Activated CD8-positive, alpha-beta memory T cell treated with anti-CD3 and anti-CD28 coated beads, Interleukin-2, amount 10 ng/mL, durations not matched to agents 7 days and 5 days (primary cell): ENCODE measurements at places on chromosomes 5 and 9. TPM values are rescaled to one million over a fixed set of nuclear protein-coding genes. Genes with fewer than 3 reads are reported as not detected.

- no peaks in the 10 kb centered on the region for H3K36me3 ChIP-seq
- H3K4me3 ChIP-seq = no peak overlapping the region
- peaks cover 2% of the 10 kb centered on the region for H3K4me1 ChIP-seq
- no peak for DNase-seq
These were observed 664.8 kb upstream of the ZNF608 start for GRCh38 chr5:125411071-125411743.

GRCh38 chr9:128781187-128782070, 5.6 kb upstream of the TBC1D13 start:
- no peak overlapping the region for H3K4me3 ChIP-seq
- H3K36me3 ChIP-seq = no peaks in the 10 kb centered on the region
- H3K27ac ChIP-seq = no peak overlapping the region
- no peaks in the 10 kb centered on the region for H3K27me3 ChIP-seq
- H3K4me1 ChIP-seq = peaks cover 6% of the 10 kb centered on the region

GRCh38 chr5:175765858-175766257, 105.5 kb upstream of the CPLX2 start:
- peaks cover 21% of the 10 kb centered on the region for H3K27me3 ChIP-seq
- H3K4me1 ChIP-seq = peaks cover 3% of the 10 kb centered on the region
- no peak overlapping the region for H3K4me3 ChIP-seq
- no peak overlapping the region for H3K27ac ChIP-seq
- peaks cover 1% of the 10 kb centered on the region for H3K36me3 ChIP-seq

DNA sequence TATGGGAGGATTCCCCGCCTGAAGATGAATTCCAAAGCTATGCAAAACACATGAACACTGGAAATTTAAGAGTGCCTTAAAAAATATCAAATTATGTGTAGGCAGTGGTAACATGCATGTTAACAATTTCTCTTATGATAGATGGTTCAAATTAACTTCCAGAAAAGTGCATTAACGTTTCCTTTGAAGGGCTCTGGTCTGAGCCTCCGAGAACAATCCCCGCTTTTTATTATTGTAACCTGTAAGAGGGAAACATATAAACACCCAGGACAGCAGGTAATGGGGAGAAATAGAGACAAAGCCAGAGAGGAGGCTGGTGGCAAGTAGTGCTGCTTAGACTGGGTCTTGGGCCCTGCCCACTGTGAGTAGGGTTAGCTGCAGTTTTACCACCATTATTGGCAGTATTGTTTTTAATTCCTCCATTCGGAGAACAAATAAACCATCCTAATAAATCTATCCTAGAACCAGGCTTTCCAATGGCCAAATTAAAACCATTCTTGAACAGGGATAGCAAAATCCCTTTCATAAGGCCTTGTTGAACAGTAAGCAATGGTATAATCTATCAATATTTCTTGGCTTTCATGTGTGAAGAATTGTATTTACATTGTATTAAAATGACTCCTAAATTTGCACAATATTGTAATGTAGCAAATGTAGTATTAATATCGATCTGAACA, 6.3 kb downstream of the NR2F1 start:
- peaks cover 88% of the 10 kb centered on the region for H3K27me3 ChIP-seq
- peak overlapping the region; percentile 61 for H3K27ac ChIP-seq
- no peak for DNase-seq

GRCh38 chr9:119556129-119556875, 187.1 kb upstream of the BRINP1 start:
- DNase-seq = peak; percentile 64
- H3K4me3 ChIP-seq = no peak overlapping the region
- peaks cover 2% of the 10 kb centered on the region for H3K27me3 ChIP-seq
- no peaks in the 10 kb centered on the region for H3K36me3 ChIP-seq
- no peaks in the 10 kb centered on the region for H3K4me1 ChIP-seq
- H3K27ac ChIP-seq = no peak overlapping the region

DNA sequence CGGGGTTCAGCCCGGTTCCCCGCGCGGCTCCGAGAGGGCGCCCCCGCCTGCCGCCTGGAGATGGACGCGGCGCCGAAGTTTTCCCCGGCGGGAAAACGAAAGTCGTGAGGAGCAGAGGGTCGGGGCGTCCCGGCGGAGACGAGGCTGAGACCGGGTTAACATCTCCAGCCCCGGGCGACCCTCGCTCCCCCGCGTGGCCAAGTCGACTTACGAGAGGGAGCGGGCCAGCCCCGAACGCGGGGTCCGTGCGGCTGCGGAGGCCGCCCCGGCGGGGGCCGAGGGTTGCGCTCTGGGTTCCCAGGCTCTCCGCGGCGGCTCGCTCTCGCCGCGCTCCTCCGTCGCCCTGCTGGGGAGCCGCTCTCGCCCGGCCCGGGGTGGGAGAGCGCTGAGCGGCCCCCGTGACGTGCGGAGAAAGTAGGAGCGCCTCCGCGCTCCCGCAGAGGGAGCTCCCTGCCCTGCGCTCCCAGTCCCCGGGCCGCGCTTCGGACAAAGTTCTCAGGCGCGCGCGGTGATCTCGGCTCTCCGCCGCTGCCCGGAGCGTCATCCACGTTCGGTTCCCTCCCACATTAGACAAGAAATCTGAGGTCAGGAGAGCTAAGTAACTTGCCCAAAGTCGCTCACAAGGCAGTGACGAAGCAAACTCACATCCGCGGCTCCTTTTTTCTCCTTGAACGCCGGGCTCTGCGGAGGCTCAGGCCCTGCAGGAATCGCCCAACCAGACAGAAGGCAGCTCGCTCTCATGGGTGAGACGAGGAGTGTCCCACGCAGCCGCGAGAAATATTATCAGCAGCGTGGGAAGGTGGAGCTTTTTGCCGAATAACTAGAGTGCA, 1.2 kb upstream of the GCNT4 start:
- H3K36me3 ChIP-seq = no peaks in the 10 kb centered on the region
- peak overlapping the region; percentile 44 for H3K27ac ChIP-seq
- peaks cover 44% of the 10 kb centered on the region for H3K27me3 ChIP-seq
- H3K4me1 ChIP-seq = peaks cover 56% of the 10 kb centered on the region
- DNase-seq = peak; percentile 58

DNA sequence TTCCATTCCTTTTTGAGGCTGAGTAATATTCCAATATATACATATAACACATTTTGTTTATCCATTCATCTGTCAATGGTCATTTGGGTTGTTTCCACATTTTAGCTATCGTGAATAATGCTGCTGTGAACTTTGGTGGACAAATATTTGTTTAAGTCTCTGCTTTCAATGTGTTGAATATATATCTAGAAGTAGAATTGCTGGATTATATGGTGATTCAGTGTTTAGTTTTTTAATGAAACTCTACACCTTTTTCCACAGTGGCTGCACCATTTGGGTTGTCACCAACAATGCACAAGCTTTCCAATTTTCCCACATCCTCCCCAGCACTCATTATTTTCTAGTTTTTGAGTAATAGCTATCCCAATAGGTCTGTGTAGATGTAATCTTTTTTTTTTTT, 69.5 kb downstream of the ACTBL2 start:
- no peak for DNase-seq
- no peaks in the 10 kb centered on the region for H3K4me1 ChIP-seq
- no peak overlapping the region for H3K27ac ChIP-seq
- peaks cover 2% of the 10 kb centered on the region for H3K27me3 ChIP-seq

DNA sequence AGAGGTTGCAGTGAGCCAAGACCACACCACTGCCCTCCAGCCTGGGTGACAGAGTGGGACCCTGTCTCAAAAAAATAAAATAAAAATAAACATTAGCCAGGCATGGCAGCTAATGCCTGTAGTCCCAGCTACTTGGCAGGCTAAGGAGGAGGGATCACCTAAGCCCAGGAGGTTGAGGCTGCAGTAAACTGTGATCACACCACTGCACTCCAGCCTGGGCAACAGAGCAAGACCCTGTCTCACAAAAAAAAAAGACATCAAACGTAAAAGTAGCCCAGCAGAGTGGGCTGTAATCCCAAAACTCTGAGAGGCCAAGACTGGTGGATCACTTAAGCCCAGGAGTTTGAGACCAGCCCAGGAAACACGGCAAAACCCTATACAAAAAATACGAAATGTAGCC, 19.0 kb downstream of the UIMC1 start:
- peaks cover 4% of the 10 kb centered on the region for H3K36me3 ChIP-seq
- H3K4me1 ChIP-seq = peaks cover 25% of the 10 kb centered on the region
- no peak overlapping the region for H3K4me3 ChIP-seq
- no peak for DNase-seq
- H3K27me3 ChIP-seq = no peaks in the 10 kb centered on the region

DNA sequence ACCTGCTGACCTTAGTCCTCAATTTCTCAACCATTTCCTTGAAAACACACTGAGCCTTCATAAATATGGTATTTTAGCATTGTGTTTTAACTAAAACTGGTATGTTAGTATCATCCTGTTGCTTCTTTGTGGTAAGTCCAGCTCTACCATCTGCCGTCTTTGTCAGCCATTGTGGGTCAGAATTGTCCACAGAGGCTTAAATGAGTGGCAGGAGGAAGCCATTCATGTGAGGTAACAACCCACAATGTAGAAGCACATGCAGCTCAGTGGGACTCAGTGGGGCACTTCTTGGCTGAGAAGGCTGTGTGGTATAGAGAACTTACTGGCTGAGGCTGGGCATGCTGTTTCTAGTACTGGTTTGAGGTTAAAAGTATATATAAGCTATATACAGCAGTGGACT, 149.2 kb upstream of the NR3C1 start:
- no peak for DNase-seq
- no peak overlapping the region for H3K27ac ChIP-seq
- no peaks in the 10 kb centered on the region for H3K27me3 ChIP-seq
- H3K4me3 ChIP-seq = no peak overlapping the region

DNA sequence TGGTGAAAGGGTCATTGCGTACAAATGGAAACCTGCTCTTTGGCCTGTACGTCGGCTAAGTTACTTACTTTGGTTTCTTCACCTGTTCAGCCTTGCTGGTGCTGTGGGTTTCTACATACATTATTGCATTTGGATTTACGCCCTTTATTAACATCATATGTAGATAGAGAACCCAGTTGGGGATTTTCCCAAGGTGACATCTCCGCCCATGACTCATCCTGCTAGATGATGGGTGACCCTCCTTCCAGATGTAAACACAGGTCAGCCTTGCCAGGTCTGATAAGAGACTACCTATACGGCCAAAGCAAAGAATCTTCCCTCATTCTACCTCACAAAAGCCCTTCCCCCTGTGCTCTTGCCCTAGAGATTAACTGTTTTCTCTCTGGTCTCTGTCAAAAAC, 360.9 kb downstream of the KDM4C start:
- H3K36me3 ChIP-seq = peaks cover 18% of the 10 kb centered on the region
- peaks cover 27% of the 10 kb centered on the region for H3K4me1 ChIP-seq
- no peak for DNase-seq
- H3K27ac ChIP-seq = no peak overlapping the region
- H3K4me3 ChIP-seq = no peak overlapping the region

DNA sequence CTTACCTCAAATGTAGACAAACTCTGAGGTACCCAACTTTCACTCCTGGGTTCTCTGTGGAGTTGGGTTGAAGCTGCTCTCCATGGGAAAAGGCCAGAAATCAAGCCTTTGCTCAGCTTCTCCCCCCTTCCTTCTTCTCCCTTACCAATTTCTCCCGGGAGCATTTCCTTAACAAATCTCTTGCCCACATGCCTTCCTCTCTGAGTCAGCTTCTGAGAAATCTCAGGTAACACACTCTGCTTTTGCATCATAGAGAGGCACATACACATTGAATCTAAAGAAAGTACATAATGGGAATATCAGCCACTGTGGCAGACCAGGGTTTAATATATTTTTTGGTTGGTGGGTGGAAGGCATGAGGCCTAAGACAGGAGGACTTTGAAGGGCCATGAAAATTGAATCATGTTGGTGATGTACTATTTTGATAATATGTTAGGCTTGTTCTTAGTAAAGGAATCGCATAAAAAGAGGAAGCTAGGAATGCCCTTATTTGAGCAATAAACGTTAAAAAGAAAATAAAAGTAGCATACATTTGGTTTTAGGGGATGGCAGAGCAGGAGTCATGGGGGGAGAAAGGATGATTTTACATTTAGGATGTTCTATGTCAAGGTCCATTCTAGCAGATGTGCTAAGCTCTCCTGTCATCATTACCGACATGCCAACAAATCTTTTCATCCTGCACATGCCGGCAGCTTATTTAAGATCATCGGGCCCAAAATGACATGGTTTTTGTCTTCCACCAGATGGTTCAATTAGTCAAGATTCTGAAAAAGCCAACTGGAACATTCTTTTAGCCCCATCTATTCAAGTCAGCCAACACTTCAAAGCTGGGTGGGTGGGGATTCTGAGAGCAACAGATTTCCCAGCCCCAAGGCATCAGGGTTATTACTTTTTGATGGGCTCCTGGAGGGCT, 199.5 kb upstream of the CLINT1 start:
- H3K4me3 ChIP-seq = no peak overlapping the region
- H3K36me3 ChIP-seq = no peaks in the 10 kb centered on the region
- H3K27me3 ChIP-seq = peaks cover 48% of the 10 kb centered on the region
- H3K27ac ChIP-seq = no peak overlapping the region
- no peaks in the 10 kb centered on the region for H3K4me1 ChIP-seq

GRCh38 chr9:90044710-90045151, 439.9 kb downstream of the GADD45G start:
- no peak overlapping the region for H3K27ac ChIP-seq
- H3K27me3 ChIP-seq = peaks cover 9% of the 10 kb centered on the region

GRCh38 chr5:75337366-75338021, 474 bp downstream of the HMGCR start:
- H3K4me1 ChIP-seq = peaks cover 37% of the 10 kb centered on the region
- DNase-seq = peak; percentile 66
- H3K27ac ChIP-seq = no peak overlapping the region
- H3K36me3 ChIP-seq = peaks cover 20% of the 10 kb centered on the region
- no peak overlapping the region for H3K4me3 ChIP-seq
- H3K27me3 ChIP-seq = no peaks in the 10 kb centered on the region

DNA sequence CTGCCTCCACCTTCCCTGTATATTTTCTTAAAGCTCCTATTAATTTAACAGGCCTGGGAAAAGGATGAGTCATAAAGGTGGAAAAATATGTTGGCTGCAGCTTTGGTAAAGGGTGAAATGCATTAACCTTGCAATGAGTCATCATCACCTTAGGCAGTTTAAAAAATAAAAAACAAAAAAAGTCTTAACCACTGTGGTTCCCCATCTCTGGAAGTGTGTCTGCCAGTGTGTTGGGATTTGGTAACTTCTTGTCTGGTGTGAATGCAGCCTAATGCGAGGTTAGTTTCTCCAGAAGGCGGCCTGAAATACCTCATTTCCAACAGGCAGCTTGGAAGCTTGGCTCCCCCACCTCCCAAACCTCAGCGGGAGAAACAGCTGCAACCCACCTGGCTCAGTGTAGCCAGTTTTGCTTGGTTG, 265.3 kb upstream of the GAS1 start:
- peaks cover 2% of the 10 kb centered on the region for H3K4me1 ChIP-seq
- no peak for DNase-seq
- no peaks in the 10 kb centered on the region for H3K36me3 ChIP-seq
- H3K4me3 ChIP-seq = no peak overlapping the region

- no peak for DNase-seq
- no peaks in the 10 kb centered on the region for H3K4me1 ChIP-seq
- H3K36me3 ChIP-seq = no peaks in the 10 kb centered on the region
- no peak overlapping the region for H3K27ac ChIP-seq
- H3K27me3 ChIP-seq = no peaks in the 10 kb centered on the region
These were observed 7.5 kb downstream of the NMUR2 start for GRCh38 chr5:152397581-152397980.

GRPEL2 gene
- 27.2 TPM for total RNA-seq

CARTPT gene
- total RNA-seq = not detected

CMYA5 gene
- total RNA-seq = 0.21 TPM

CRB2 gene
- not detected for total RNA-seq

FBXL7 gene
- not detected for total RNA-seq

C5orf52 gene
- not detected for total RNA-seq

F2RL2 gene
- total RNA-seq = not detected
